ENCODE measurements at places on chromosomes 6 and 20. TPM values are rescaled to one million over a fixed set of nuclear protein-coding genes. Genes with fewer than 3 reads are reported as not detected.

- DNase-seq: no peak
- peak overlapping the region; percentile 66 for H3K4me3 ChIP-seq
- peak overlapping the region; percentile 91 for H3K27ac ChIP-seq
- H3K4me1 ChIP-seq: no peaks in the 10 kb centered on the region
- no peaks in the 10 kb centered on the region for H3K36me3 ChIP-seq
Measured at GRCh38 chr6:95578106-95578410, 723 bp downstream of the MANEA start.

GRCh38 chr20:3740615-3741301 is 8.3 kb downstream of the HSPA12B start:
- no peak overlapping the region for H3K27ac ChIP-seq
- DNase-seq: no peak
- no peak overlapping the region for H3K4me3 ChIP-seq
- no peaks in the 10 kb centered on the region for H3K36me3 ChIP-seq
- H3K4me1 ChIP-seq: peaks cover 7% of the 10 kb centered on the region

DNA sequence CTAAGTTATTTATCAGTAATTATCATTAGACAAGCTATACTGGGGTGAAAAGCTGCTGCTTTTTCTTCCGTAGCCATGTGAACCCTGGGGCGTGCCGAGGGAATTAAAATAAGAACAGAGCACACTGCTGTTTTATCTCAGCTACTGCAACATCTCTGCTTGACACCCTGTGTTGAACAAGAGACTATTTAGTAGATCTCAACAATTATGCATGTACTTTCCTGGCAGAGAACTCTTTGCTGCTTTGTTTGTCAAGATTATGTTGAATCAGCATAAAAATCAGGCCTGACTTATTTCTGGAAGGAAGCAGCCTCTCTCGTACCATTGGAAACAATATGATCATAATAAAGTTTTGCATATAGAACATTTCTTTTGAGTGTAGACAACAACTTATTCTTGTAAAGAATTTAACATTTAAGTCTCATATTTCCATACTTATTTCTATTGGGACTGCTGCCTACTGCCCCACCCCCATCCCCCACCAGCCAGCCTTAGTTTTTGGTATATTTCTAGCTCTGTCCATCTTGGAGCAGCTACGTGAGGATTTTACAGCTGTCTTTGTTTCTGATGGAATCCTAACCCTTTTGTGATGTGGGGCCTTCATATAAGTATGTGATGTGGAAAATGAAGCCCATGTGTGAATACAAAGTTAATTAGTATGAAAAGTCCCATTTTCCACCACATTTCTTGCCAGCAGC is 1011.4 kb downstream of the KIF16B start:
- no peaks in the 10 kb centered on the region for H3K27me3 ChIP-seq
- no peak overlapping the region for H3K27ac ChIP-seq
- H3K4me1 ChIP-seq: no peaks in the 10 kb centered on the region
- no peaks in the 10 kb centered on the region for H3K36me3 ChIP-seq

The GDAP1L1 gene
- 0.68 TPM for polyA plus RNA-seq

The TDP2 gene
- polyA plus RNA-seq: 21.6 TPM

- no peak overlapping the region for H3K4me3 ChIP-seq
- H3K27ac ChIP-seq: no peak overlapping the region
- no peaks in the 10 kb centered on the region for H3K36me3 ChIP-seq
- DNase-seq: peak; percentile 42
- no peaks in the 10 kb centered on the region for H3K27me3 ChIP-seq
Measured at GRCh38 chr20:57654363-57654997, 34.3 kb upstream of the ZBP1 start.

DNA sequence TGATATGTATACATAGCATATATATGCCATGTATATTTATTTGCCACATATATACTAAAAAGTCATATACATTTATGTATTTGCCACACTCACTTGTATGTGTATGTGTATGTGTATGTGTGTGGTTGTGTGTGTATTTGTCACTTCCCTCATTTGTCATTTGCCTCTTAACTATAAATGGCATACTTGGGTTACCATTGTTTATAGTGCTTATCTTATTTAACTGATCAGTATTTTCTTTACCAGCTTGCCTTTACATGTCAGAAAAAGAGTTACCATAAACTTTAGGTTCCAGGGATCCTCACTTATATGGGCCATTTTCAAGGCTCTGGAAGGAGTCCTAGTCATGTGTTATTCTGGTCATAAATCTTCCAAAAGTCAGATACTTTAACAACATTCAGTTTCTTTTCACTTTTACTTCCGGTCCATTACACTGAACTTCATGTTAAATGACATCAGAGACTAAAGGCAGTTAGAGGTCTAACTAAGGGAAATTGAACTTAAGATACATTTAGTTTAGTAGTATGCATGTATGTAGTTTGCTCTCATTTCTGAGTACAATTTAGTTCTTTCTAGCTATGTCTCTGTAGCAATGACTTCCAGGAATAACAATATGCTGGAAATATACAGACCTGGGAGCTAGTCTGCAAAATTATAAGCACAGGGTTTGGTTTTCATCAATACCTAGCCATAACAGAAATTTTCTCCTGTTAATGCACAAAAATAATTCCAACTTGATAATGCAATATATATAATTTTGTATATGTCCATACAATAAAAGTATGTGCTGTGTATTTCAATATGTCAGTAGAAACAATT is 33.7 kb upstream of the HIVEP1 start:
- DNase-seq: no peak
- no peak overlapping the region for H3K4me3 ChIP-seq
- no peaks in the 10 kb centered on the region for H3K27me3 ChIP-seq
- H3K4me1 ChIP-seq: no peaks in the 10 kb centered on the region
- H3K36me3 ChIP-seq: no peaks in the 10 kb centered on the region

The STMND1 gene
- 2.2 TPM for polyA plus RNA-seq

The NPEPL1 gene
- polyA plus RNA-seq: 77.8 TPM

Data from pancreas (tissue), 10 donors.